H4 (cell line): ENCODE measurements at places on chromosomes 4 and X. TPM values are rescaled to one million over a fixed set of nuclear protein-coding genes. Genes with fewer than 3 reads are reported as not detected.

DNA sequence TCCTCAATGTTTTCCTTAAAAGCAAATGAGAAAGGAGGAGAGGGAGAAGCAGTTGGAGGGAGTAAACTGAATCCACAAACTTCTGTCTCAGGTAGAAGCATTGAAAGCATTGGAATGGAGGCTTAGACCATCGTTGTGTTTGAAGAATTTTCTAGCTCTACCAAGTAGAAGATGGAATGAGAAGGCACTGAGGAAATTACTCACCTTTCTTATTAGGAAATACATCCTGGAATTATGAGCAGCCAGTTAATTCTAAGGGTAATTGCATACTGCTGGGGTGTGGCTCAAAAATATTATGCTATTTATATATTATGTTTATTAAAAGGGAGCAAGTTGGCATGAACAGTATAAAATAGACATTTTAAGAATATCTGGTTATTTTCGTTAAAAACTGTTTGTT lies 12.9 kb downstream of the PGM2 start:
- DNase-seq: no peak

DNA sequence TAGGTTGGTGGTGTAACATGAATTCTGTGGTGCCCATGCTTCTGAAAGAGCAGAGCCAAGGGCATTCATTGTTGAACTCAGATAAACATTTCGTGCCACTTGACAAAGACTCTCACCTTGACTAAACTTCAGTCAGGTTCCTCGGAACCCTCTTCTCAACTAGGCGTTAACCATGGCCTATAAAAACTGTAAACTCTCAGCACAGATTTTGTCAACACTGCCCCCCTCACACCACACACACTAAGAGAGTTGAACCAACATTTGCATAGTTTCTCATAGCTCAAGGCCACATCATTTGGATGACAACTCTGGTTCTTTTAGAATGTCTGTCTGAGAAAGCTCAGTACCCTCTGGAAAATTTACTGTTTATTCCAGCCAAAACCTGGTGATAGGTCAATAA lies 28.1 kb downstream of the CASP6 start:
- no peak for DNase-seq

GRCh38 chr4:56671860-56672259 lies 9.2 kb downstream of the HOPX start:
- DNase-seq: no peak

GRCh38 chrX:38660395-38661102 lies 99.2 kb downstream of the TSPAN7 start:
- no peak for DNase-seq

ITGB1BP2 gene
- 1.4 TPM in 1 of 2 replicates, not detected in the other for total RNA-seq

FHIP1A gene
- 1.8 and 5.5 TPM in 2 replicates for total RNA-seq

GRCh38 chr4:11416071-11416766 lies 12.5 kb downstream of the HS3ST1 start:
- DNase-seq: no peak

DNA sequence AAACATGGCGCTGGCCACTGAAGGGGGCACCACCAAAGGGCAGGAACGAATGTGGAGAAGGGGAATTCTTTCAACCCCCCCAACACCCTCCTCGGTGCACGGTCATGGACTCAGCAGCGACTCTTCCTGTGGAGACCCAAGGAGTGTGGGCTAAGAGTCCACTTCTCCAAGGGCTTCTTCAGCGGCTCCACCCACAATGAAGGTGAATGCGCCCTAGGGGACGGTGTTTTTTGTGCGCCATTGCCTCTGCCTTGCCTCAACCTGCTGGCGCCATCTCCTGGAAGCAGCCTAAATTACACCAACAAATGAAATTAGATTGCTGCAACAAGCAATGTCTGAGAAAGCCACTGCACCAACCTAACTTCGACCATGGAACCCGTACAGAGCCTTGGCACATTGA lies 169.2 kb upstream of the MAGEB18 start:
- peak; percentile 29 for DNase-seq

GRCh38 chr4:186266729-186267456 lies 904 bp downstream of the F11 start:
- no peak for DNase-seq

DNA sequence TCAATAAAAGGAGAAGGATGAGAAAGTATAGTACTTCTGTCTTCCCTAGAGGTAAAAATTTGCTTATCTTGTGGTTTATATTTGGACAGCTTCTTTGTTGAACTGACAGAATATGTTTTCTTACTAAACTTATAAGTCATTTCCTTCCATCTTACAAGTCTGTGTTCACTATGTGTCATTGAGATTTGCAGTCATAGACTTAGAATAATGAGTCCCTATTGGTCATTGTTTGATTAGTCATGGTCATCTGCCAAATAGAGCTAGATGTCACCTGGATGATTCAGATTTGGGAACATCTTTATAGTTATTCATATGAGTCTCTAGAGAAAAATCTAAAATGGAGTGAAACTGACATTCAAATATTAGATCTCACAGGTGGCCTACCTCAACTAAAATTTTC lies 51.5 kb downstream of the SPATA18 start:
- no peak for DNase-seq

NALF2 gene
- 0.06 TPM in 1 of 2 replicates, not detected in the other for total RNA-seq

DNA sequence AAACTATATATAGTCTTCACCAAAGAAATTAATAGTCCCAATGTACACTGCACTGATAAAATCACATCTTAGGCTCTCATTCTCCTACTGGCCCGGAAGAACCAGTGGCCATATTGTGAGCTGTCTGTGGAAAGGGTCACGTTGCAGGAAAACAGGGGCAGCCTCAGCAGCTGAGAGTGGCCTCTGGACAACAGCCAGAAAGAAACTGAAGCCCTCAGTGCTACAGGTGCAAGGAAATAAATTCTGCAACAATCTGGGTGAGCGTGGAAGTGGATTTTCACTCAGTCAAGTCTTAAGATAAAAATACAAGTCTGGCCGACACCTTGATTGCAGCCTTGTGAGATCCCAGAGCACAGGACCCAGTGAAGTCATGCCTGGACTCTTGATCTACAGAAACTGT lies 3.2 kb upstream of the SLC25A14 start:
- no peak for DNase-seq

DNA sequence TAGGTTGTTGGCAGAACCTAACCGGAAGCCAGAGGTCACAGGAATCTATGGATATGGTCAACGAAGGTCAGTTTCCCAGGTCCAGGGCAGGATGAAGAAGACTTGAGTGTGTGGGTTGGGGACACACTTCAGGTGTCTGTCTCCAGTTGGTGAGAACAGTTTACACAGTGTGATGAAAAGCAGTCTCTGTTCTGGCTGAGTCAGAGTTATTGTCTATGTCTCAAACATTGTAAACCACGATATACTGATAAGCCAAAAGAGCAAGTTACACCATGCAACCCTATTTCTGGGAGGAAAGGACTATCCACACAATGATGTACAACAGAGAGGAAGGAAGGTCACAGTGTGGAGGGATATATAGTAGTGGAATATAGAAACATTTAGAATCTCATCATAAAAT lies 187.1 kb upstream of the C1QTNF7 start:
- no peak for DNase-seq

GRCh38 chrX:113545040-113545439 lies 704.4 kb upstream of the AMOT start:
- DNase-seq: no peak

DNA sequence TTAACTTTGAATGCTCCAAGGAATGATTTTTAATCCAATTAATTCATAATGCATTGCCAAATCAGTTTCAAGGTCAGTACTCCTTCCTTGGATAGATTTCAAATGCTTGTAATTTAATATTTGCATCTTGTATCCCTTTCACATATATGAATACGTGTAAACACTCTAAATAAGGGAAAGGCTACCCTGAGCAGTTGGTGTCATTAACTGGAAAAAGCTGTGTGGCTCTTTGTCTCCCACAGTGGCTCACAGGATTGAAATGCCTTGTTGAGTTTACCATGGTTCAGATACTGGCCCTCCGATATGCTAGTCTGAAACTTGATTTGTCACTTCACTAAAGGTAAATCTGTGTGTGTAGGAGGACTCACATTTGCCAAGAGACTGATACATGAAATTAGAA lies 16.7 kb upstream of the ACOT9 start:
- no peak for DNase-seq

- peak; percentile 29 for DNase-seq
These were observed 47.0 kb upstream of the SCOC start for GRCh38 chr4:140326395-140326993.

GRCh38 chr4:147837435-147837834 lies 105.5 kb downstream of the ARHGAP10 start:
- DNase-seq: peak; percentile 31

GRCh38 chrX:9797384-9798360 lies 11.4 kb downstream of the SHROOM2 start:
- DNase-seq: no peak

- no peak for DNase-seq
These were observed 3.4 kb downstream of the TENM3 start for GRCh38 chr4:182246401-182247205.

DNA sequence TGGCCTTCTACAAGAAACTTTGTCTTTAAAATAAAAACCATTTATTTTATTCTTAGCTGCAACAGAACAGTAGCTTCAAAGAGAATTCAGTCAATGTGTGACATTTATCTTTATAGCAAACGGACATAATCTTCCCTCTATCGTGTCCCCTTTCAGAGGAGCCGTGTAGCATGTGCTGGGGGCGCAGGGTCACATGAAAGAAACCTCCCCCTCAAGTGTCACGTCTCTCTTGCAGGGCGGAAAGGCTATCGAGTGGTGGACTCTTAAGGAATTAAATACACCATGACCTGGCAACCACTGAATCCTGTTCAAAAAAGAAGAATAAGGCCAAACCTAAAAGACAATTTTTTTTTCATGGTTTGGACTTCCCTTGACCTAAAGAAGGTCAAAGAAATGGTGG lies 40.2 kb downstream of the ZNF827 start:
- no peak for DNase-seq

GRCh38 chrX:112341598-112341997 lies 259.0 kb upstream of the TRPC5 start:
- no peak for DNase-seq

- no peak for DNase-seq
These were observed 159.8 kb downstream of the DHRSX start for GRCh38 chrX:2340991-2341390.
